ENCODE measurements at places on chromosomes 11 and 22.

DNA sequence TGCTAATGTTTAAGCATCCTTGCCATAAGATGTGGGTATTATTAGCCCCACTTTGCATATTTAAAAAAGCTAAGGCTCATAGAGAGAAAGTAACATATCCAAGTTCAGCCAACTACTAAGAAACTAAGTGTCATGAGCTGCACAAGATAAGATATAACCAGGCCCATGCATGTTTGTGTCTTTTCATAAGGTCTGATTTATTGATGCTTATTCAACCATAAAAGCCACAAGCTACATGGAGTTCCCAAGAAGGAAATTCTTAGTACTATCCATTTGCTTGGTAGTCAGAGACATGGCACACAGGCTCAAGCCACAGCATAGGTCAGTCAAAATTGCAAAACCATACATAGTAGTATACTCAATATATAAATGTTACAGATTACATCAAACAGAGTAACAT lies 488.5 kb downstream of the SOX6 start:
- no peak for DNase-seq

- DNase-seq: no peak
Measured at GRCh38 chr11:10067629-10068300, 226.3 kb downstream of the SBF2 start.

GRCh38 chr11:74018331-74019005 lies 9.6 kb upstream of the UCP3 start:
- DNase-seq: no peak

DNA sequence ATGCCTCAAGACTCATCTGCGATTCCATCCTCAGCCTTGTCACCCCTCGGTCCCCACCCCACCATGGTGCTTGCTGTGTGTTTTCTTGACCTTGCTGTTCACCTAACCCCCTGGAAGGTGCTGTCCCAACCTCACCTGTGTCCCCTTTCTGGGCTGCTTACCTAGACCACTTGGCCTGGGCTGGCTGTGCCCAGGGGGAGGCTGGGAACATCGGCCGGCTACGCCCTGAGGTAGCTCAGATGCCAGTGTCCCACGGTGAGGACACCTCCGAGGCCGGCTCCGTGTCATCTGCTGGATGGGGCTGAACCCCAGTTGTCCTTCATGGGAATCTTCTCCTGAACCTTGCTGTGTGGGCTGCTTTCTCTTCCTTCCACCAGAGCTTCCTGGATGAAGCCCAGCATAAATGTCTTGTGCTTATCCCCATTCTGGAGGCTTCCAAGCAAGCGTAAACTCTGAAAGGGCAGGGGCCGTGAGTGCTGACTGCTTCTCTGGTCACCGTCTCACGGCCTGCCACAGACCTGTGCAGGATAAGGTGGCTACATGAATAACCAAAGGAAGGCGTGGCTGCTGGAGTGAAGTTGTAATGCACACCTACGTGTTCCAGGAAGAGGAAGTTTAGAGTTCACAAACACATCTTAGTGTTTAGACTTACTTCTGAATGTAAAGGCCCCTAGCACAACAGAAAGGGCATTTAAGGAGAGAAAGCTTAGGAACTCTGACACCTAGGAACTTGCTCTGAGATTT lies 724.3 kb downstream of the TBC1D22A start:
- DNase-seq: no peak

DNA sequence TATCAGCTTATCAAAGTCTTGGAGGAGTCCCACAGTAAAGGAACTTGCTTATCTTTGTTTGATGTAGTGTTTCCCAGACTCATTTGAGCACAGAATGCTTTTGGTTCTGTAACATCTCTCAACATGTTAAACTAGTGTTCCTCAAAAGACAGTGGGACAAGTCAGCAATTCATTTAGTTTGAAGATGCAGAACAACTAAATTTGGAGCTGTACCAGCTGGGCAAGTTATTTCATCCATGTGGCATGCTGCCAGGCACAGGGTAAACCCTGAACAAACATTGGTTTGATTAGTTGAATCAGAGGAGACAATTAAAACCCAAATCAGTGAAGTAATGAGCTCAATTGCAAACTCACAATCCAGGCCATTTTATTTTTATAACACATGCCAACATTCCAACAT lies 141.2 kb downstream of the CSNK2A3 start:
- no peak for DNase-seq

GRCh38 chr22:28246397-28246796 lies 327.3 kb upstream of the PITPNB start:
- no peak for DNase-seq

- no peak for DNase-seq
Measured at GRCh38 chr11:60343094-60343704, 16.1 kb downstream of the MS4A6E start.

GRCh38 chr11:113251281-113251680 lies 63.1 kb upstream of the TTC12 start:
- no peak for DNase-seq

- DNase-seq: no peak
Measured at GRCh38 chr11:114192841-114193389, 103.3 kb upstream of the NNMT start.

- no peak for DNase-seq
Measured at GRCh38 chr11:35523861-35524260, 1.6 kb downstream of the PAMR1 start.

DNA sequence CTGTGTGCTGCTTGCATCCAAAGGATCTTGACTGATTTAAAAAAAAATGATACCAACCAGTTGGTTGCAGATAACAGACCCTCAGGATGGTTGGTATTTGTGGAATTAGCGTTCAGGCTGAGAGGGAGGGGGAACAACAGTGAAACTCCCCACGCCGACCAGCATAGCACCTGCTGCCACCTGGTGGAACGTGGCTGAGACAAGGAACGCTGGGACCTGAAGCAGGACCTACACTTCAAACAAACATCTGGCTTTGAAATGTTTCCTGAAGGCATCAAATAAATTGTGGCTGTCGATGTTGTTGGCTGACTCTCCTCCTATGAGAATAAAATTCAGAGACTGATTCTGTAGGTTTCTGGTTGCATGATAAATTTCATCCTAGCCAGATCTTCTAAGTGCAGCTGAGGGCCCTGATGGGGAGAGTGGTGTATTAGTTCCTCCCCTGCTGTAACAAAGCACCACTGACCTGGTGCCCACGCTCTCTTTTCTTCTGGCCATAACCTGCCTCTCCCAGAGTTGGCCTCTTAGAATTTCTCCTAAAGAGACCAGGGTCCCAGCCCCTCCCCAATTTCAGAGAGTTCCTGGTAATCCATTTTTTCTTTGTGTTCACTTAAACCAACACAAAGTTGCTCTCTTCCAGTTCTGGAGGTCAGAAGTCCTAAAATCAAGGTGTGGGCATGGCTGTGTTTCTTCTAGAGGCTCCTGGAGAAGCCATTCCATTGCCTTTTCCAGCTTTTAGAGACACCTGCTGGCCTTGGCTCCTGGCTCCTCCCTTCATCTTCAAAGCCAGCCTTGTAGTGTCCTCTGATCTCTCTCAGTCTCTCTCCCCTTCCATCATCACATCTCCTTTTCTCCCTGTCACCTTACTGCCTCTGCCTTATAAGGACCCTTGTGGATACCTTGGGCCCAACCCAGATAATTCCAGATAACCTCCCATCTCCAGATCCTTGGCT lies 17.3 kb downstream of the APOL2 start:
- DNase-seq: peak; percentile 17

- no peak for DNase-seq
Measured at GRCh38 chr11:2420502-2421225, 20.1 kb downstream of the TSSC4 start.

DNA sequence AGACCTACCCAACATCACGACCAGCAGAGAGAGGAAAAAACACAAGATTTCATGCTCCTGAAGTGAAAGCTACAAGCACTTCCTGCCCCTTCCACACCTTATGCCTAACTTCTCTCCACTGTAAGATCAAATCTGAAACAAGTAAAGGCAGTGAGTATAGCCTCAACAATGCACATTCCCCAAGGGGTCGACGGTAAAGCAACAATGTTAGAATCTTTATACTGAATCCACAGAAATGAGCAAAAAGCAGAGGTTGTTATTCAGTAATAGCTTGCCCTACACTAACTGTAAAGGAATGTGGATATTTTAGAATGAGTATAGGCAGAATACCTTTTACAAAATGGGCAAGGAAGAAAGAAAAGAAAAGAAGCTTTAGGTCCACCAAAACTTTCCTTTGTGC lies 15.6 kb downstream of the ARFGAP3 start:
- DNase-seq: no peak

DNA sequence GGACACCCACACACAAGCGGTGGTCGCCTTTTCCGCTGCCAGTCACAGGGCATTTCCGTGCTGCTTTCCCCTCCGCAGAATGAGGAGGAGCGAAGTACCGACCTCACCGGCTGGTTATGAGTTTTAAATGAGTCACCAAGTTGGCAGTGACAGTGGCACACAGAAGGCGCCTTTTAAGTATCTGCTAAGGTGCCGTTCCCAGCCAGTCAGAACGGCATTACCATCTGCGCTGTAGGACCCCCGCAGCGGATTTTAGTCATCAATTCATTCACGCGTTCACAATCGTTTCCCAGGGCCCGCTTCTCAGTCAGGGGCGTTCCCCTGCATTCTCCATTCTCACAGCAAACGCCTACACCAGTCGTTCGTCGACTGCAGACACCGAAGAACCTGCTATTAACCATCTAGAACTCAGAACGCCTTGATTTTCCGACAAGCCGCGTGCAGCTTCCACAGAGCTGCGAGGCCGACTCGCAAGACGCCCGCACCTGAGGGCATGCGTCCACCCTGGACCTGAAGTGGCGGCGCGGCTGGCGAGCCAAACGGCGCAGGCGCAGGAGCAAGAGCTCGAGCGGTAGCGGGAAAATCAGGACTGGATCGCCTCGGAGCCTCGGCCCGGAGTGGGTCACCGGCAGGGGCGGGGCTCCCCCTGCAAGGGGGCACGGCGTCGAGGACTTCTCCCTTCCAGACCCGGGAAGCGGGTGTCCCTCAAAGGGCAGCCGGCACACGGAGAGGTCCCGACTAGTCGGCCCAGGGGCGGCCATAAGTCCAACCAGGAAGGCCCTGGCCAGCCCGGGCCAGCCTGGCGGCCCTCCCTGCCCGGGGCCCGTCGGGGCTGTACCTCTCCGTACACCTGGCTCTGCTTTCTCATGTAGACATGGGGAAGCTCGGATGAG lies 642 bp downstream of the CYP2R1 start:
- DNase-seq: peak; percentile 77

DNA sequence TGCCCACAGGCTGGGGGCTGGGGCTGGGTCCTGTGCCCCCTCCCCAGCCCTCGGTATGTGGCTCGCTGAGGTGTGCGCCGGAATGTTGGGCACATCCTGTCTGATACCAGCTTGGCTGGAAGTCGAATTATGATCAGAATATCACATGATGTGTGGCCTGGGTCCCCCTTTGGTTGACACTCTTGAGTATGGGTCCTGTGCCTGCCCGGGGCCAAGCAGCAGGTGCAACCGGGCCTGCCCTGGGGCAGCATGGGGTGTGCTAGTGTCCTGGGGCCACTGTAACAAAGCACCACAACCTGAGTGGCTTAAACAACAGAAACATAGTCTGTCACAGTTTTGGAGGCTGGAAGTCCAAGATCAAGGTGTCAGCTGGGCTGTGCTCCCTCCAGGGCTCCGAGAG lies 52.7 kb downstream of the PARVB start:
- DNase-seq: no peak

DNA sequence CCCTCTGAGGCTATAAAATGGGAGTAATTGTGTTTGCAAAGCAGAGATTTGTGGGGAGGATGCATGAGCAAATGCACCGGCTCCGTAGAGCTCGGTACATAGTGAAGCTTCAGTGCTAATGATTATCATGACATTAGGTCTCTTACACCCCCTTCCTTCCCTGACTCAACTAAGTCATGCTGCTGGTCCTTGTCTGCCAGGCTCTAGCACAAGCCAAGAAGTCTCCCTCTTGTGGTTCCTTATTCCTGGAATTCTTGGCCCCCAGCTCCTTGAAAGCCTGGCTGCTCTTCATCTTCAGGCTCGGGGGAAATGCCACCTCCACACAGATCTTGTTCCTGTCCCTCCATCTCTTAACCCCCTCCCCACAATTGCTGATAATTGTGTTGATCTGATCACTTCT lies 45.7 kb upstream of the SYT13 start:
- DNase-seq: no peak

DNA sequence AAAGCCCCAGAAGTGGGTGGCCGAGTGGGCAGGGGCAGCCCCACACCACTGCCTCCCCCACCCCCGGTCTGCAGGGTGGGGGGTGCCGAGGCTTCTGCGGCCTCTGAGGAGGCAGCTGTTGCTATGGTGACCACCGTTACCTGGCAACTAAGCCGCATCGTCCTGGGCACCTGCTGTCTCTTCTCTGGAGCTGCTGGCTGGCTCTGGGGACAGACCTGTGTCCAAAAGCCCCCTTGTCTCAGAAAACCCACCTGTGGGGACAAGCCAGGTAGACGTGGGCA lies 79.9 kb upstream of the PRR5 start:
- no peak for DNase-seq

- no peak for DNase-seq
Measured at GRCh38 chr22:20725987-20726558, 47.8 kb upstream of the SERPIND1 start.

DNA sequence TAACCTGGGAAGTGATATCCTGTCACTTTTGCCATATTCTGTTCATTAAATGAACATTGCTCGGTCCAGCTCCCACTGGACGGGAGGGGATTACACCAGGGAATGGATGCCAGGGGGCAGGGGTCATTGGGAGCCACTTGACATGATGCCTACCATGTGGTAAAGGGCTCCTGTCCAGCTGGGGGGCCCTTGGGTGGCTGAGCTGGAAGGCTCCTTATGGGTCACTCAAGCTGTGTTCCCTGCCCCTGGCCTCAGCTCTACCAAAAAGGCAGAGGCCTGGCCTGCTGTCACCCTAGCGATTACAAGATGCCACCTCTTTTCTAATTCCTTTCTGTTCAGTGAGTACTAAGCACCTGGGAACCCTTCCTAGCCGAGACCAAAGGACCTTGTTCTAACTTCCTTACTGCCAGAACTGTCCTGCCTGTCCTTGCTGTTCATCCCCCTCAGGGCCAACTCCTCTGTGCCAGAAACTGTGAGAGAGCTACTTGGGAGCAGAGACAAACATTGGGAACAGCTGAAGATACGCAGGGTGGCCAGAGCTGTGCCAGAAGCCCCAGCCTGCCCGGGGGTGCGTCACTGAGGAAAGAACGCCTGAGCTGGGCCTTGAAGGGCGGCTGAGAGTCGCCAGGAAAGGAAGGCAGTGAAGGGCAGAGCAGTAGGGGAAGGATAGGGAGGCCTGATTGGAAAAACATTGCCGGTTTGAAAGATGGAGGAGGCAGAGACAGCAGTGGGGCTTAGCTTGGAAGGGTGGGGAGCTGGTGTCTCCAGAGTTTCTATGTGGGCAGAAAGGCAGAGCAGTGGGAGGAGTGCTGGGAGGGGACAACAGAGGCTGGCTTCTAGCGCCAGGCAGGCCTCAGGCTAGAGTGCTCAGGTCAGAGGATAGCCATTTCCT lies 12.7 kb upstream of the UVRAG start:
- DNase-seq: no peak

DNA sequence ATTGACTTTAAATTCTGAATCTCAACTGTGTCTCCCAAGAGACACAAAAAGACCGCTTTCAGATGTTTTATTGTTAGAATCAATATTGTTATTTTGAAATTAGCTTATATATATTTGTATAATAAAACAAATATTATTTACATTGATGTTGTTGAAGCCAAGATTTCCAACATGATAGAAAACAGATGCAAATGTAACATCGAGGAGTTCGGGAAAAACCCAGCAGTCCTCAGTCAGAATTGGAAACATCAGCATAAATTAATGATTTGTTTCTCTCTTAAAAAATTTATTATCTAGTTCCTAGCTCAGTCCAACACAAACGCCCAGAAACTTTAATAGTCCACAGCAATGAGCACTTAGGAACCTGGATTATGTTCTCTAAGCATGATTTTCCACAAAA lies 1330.4 kb downstream of the TBC1D22A start:
- no peak for DNase-seq

All from activated CD8-positive, alpha-beta memory T cell treated with anti-CD3 and anti-CD28 coated beads for 1 hour (primary cell).